ENCODE measurements at places on chromosomes 6 and 20. TPM values are rescaled to one million over a fixed set of nuclear protein-coding genes. Genes with fewer than 3 reads are reported as not detected.

The ABHD16A gene
- 37.9 TPM for total RNA-seq

The TFAP2C gene
- not detected for total RNA-seq

The BMP7 gene
- not detected for total RNA-seq

The CGAS gene
- total RNA-seq, result 21.4 TPM

The FERMT1 gene
- 72.0 TPM for total RNA-seq

The SLC35D3 gene
- 0.05 TPM for total RNA-seq

The ESR1 gene
- not detected for total RNA-seq

The MKKS gene
- total RNA-seq, result 4.2 TPM

The ABHD16B gene
- not detected for total RNA-seq

The THBD gene
- not detected for total RNA-seq

The CCN2 gene
- 29.2 TPM for total RNA-seq

The SLC13A3 gene
- not detected for total RNA-seq

The PAK5 gene
- total RNA-seq, result not detected

The EMILIN3 gene
- not detected for total RNA-seq

The BPIFB1 gene
- total RNA-seq, result not detected

The ADGRF5 gene
- 0.05 TPM for total RNA-seq

The BCAS1 gene
- total RNA-seq, result 42.4 TPM

The SYCP2L gene
- 0.08 TPM for total RNA-seq

The CRYBG1 gene
- 31.7 TPM for total RNA-seq

The OTOR gene
- not detected for total RNA-seq

The BANF2 gene
- total RNA-seq, result not detected

The SPATS1 gene
- total RNA-seq, result not detected

The CLDN20 gene
- not detected for total RNA-seq

The SSR1 gene
- 34.6 TPM for total RNA-seq

The STAU1 gene
- total RNA-seq, result 59.1 TPM

The KCNS1 gene
- not detected for total RNA-seq

The PRSS16 gene
- 6.0 TPM for total RNA-seq

The KCNG1 gene
- not detected for total RNA-seq

The PLTP gene
- 1.0 TPM for total RNA-seq

The BPIFB2 gene
- total RNA-seq, result not detected

The GGT7 gene
- total RNA-seq, result 2.4 TPM

The NNAT gene
- total RNA-seq, result 2.1 TPM

The ANKRD66 gene
- not detected for total RNA-seq

The LTB gene
- total RNA-seq, result not detected

The HLA-DQB1 gene
- not detected for total RNA-seq

The PTCHD4 gene
- total RNA-seq, result not detected

All from HT-29 (cell line).